ENCODE measurements at places on chromosomes 13 and 19.

DNA sequence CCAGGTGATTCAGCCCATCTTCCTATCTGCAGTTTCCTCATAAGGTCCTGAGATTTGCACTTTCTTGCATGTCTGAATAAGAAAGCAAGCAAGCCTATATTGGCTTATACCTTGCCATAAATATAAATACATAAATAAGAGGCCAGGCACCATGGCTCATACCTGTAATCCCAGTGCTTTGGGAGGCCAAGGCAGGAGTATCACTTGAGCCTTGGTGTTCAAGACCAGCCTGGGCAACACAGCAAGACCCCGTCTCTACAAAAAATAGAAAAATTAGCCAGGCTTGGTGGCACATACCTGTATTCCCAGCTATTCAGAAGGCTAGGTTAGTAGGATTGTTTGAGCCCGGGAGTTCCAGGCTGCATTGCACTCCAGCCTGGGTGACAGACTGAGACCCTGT, 5.5 kb upstream of the GPATCH1 start:
- DNase-seq, result no peak

DNA sequence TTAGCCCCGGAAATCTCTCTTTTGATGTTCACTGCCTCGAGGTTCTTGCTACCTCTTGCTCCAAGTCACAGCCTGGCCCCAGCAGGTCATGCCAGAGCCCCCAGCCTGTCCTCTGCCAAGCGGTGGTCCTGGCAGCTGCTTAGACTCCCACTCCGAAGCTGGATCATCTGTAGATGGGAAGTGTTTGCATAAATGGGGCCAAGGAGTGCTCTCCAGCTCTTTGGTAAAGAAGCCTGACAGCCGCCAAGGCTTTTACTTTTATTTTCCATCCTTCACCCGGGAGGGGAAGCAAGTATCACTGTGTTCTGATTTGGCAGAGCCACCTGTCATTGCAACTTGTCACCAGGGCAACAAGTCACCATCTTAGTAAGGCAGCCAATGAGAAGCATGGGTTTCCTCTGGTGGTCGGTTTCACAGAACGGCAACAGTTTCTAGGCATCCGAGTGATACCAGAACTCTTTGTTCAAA, 10.6 kb upstream of the RETN start:
- DNase-seq, result no peak

GRCh38 chr13:109724603-109725002, 61.8 kb downstream of the IRS2 start:
- DNase-seq, result no peak

- DNase-seq, result no peak
These were observed 13.1 kb upstream of the SLC25A42 start for GRCh38 chr19:19050731-19051130.

DNA sequence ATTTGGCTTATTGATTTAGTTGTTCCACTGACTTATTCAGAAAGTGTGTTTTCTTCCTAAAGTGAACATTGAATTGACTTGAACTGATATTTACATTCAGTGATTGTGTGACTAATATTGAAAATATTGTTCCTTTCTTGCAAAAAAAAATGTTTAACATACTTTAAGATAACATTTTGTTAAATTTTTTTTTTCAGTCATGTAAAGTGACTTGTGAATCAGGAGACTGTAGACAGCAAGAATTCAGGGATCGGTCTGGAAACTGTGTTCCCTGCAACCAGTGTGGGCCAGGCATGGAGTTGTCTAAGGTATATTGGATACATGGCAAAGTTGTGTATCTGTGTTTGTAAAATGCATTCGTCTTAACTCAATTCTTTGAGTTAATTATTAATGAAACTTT, 22.9 kb downstream of the TNFRSF19 start:
- DNase-seq, result no peak

GRCh38 chr19:51664997-51665396, 18.4 kb upstream of the SIGLEC14 start:
- DNase-seq, result no peak

Measured in foreskin melanocyte (primary cell).